Thyroid gland (tissue), 4 donors: ENCODE measurements at places on chromosomes 3 and 15. TPM values are rescaled to one million over a fixed set of nuclear protein-coding genes. Genes with fewer than 3 reads are reported as not detected.

The GPD1L gene
- 66.4 TPM for total RNA-seq

The SLC2A2 gene
- total RNA-seq: not detected

The FLNB gene
- total RNA-seq: 236 TPM

DNA sequence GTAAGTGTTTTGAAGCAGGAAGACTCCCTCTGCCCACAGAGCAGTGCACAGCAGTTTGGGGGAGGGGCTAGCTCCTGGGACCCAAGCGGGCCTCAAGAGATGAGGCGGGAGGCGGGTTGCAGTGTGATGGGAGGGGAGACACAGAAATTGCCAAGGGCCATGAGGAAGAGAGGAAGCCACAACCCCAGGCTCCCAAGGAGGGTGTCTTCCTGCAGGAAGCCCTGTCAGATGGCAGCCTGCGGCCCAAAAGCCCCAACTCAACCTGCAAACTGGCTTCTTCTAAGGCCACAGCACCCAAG, 7.3 kb upstream of the ISLR2 start:
- H3K36me3 ChIP-seq: no peaks in the 10 kb centered on the region
- H3K4me1 ChIP-seq: peaks cover 21% of the 10 kb centered on the region
- H3K4me3 ChIP-seq: no peak overlapping the region
- H3K27ac ChIP-seq: no peak overlapping the region

DNA sequence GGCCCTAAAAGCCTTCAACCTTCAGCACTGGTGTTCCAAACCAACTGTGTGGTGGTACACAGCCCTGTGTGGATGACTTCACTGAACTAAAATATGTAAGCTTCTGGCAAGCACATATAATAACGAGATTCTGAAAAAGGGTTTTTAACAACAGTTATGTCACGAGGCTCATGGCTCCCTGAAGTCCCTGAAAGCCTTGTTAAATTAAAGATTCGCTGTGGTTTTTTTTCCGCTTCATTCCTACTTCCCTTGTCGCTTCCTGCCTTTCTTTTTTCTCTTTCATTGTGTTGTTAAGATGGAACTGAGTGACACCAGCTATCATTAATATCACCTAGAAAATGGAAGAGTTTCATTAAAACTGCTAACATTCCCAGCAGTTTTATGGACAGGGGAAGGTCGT, 3.5 kb downstream of the RORA start:
- H3K27ac ChIP-seq: no peak overlapping the region
- peaks cover 10% of the 10 kb centered on the region for H3K4me1 ChIP-seq
- H3K4me3 ChIP-seq: no peak overlapping the region

DNA sequence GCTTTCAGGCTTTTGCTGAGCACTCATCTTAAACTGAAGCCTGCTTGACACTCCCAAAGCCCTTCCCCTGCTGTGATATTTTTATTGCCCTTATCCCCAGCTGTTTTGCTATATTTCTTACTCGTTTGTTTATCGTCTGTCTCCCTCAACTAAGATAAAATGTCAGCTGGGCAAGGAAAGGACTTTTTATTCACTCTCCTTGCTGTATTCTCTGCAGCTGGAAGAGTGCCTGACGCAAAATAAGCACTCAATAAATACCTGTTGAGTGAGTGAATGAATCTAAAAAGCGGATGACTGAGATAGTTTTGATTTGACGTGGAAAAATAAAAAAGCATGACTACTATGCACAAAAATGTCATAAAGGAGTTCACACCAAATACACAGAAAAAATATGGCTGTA, 84.8 kb upstream of the POMGNT2 start:
- H3K4me1 ChIP-seq: no peaks in the 10 kb centered on the region
- no peak overlapping the region for H3K4me3 ChIP-seq
- H3K27me3 ChIP-seq: no peaks in the 10 kb centered on the region
- H3K36me3 ChIP-seq: no peaks in the 10 kb centered on the region
- no peak for DNase-seq

DNA sequence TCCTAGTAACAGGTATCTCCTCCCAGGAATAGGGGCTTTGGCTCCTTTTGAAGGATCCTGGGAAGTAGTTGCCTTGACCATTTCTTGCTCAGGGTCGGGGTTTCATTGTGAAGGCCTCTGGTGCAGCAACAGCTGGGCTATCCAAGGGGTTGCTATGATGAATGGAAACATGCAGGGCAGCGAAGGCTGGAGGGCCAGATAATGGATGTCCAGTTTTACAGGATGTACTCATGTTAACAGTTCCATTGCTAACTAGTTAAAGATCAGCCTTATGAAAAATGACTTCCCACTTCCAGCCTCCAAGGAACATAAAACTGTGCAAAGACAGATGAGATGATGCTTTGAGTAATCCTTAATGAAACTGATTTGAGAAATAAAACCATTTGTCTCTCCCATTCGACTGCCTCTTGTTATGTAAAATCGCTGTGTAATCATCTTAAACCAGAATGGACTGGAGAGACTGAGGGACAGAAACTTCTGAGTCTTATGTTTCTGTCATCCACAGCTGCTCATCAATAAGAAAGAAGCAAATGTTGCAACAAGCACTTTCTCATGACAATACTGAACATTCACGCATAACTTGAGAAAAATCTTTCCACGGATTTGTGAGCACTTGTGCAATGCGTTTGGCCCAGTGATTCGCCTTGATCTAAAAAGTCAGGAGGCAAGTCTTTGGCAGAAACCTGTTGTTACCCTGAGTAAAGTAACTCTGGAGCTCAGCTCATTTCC, 473.5 kb upstream of the RGMA start:
- H3K27ac ChIP-seq: no peak overlapping the region
- no peak overlapping the region for H3K4me3 ChIP-seq
- no peaks in the 10 kb centered on the region for H3K36me3 ChIP-seq
- peak; percentile 9 for DNase-seq
- no peaks in the 10 kb centered on the region for H3K27me3 ChIP-seq

DNA sequence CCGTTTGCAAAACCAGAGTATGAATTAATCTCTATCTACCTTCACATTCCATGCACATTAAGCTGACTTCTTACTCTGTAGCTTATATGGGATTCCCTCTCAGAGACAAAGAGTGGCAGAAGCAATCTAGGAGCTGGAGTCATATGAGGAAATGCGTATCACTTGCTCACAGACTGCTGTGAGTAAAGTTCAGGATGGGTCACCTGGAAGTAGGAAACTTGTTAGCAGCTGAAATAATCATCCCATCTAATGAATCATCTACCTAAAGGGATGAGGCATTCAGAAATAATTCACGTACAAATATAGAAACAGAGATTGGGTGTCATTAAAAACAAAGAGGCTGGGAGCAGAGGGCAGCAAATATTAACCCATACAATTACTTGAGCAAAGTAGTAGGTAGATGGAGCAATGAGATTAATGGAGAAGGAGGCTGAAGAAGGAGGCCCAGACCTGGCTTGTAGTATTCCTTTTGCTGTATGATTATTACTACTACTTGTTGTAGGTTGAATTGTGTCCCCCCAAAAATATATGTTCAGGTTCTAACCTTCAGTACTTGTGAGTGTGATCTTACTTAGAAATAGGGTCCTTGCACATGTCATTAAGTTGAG, 866.3 kb downstream of the ROBO2 start:
- no peak overlapping the region for H3K4me3 ChIP-seq
- no peaks in the 10 kb centered on the region for H3K4me1 ChIP-seq
- no peak overlapping the region for H3K27ac ChIP-seq
- DNase-seq: no peak

DNA sequence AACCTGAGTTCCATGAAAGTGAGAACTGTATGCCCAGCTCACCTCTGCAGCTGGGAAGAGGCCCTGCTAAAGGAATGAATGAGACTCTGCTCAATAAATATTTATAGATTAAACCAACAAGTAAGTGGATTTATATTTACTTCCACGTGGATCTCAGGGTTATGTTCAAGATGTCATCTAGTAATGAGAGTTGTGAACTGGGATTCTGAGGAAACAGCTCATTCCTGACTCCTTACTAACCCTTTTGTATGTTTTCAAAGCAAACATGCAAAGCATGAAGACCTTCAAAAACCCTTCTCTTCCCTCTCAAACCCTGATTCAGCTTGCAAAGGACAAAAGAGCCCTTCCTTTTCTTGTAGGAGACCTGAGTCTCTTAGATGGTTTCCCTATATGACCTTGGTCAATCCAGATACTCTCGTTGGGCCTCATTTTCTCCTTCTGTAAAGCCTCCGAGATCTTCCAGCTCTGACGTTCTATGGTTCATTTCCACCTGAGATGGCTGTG, 53.4 kb downstream of the LSM3 start:
- H3K27me3 ChIP-seq: no peaks in the 10 kb centered on the region
- H3K4me1 ChIP-seq: peaks cover 90% of the 10 kb centered on the region
- no peaks in the 10 kb centered on the region for H3K36me3 ChIP-seq
